ENCODE measurements at places on chromosomes 4 and X.

DNA sequence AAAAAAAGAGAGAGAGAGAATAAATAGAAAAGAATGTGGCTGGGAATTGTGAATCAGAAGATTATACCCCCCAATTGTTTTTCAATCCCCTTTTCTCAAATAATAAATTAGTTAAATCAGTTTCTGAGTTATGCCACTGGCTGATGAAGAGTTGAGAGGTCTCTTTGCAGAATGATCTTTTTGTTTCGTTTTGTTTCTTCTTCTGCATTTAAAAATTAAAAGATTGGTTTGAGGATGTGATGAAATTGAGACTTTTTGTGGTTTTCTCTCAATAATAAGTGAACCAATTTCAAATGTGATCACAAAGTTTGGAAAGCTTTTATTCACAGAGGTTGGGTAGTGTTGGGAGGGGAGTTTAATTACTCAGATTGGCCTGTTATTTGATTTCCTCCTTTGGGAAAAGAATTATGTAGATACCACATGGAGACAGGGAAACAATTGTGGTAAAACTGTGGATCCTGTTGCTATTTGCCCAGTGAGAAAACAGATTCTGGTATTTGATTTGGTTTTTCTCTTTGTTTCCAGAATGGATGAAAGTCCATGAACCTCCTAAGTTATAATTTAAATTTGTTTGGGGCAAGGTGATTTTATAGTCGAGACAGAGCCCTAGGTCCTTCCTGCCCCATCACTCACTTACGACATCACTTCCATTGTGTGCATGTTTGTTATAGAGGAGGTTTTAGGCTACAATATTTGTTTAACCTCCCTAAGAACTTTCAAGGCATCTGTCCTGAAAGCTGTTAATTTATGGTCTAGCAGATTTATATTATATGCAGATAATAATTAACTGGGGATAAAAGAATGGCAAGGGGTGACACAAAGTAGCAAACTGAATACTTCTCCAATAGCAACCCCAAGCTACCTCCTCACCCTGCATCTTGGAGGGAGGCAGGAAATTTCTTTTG is 92.0 kb upstream of the BMPR1B start:
- DNase-seq = no peak

DNA sequence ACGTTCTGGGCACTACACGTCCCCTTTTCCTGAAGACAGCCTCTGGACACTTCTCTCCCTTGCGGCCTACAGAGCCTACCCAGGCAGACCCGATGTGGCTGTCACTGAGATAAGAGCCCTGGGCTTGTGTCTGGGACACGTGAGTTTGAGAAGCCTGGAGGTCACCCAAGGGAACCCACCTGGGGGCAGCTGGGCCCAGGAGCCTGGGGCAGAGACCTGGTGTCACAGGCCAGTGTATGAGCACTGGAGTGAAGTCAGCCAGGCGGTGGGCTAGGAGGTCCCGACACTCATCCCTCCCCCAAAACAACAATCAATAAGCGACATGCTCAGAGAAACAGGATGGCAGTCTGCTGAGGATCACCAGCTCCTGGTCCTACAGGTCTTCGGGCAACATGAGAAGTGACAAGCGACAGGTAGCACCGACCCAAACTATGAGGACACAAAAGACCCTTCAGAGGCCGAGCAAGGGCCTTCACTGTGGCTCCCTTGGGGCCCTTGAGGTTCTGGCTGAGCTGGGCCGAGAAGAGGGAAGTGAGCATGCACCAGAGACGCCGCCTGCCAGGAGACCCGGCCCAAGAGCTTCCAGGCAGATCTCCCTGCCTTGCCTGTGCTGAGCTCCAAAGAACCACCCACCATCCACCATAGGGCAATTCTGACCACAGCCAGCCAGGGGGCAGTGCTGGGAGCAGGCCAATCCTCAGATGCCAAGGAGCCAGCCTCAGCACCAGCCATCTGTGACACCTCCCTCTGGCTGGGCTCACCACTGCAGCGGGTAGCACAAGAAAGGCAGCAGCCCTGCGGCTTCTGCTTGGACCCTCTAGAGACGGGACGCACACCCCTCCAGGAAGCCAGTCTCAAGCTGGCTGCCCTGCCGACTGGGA is 11.0 kb upstream of the DUSP9 start:
- peak; percentile 54 for DNase-seq

DNA sequence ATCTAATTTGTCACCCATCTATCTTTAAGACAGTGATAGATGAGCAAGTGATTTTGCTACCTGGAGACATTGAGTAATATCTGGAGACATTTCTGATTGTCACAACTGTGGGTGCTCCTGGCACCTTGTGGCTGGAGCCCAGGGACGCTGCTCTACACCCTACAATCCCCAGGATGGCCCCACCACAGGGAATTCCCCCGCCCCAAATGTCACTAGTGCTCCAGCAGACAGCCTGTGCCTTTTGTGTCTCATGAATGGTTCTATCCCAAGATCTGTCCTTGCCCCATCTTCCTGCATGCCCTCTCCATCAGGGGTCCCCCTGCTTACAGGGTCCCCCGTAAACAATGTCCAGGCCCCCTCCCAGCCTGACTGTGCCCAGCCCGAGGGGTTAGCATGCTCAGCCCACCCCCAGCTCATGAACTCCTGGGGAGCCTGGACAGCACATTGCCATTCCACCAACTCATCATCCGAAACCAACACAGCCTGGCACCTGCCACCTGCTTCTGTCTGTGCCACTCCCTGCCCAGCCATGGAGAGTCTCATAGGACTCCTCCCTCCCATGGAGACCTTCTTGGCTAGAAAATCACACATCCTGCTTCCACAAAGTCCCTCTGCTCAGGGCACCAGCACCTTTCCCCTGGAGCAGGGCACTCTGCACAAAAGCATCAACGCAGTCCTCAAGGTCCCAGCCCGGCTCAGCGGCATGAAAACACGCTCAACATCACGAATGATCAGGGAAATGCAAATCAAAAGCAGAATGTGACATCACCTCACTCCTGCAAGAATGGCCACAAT is 5.7 kb downstream of the P2RY8 start:
- no peak for DNase-seq

DNA sequence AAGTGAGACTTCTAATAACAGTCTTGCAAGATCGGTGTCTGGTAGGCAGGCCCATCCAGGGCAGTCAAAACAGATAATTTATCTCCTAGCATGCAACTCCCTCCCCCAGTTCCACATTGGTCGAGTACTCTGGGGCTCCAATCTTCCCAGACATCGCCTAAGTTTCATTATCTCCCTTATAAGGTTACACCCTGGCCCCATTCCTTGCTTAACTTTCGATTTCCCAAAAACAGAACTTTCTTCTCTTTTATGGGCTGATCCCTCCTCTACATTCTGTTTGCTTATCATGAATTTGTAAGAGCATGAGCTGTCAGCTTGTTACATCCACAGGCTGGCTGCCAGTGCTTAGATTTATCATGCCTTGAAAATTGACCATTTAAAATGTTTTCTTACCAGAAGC is 471.3 kb downstream of the TECRL start:
- no peak for DNase-seq

DNA sequence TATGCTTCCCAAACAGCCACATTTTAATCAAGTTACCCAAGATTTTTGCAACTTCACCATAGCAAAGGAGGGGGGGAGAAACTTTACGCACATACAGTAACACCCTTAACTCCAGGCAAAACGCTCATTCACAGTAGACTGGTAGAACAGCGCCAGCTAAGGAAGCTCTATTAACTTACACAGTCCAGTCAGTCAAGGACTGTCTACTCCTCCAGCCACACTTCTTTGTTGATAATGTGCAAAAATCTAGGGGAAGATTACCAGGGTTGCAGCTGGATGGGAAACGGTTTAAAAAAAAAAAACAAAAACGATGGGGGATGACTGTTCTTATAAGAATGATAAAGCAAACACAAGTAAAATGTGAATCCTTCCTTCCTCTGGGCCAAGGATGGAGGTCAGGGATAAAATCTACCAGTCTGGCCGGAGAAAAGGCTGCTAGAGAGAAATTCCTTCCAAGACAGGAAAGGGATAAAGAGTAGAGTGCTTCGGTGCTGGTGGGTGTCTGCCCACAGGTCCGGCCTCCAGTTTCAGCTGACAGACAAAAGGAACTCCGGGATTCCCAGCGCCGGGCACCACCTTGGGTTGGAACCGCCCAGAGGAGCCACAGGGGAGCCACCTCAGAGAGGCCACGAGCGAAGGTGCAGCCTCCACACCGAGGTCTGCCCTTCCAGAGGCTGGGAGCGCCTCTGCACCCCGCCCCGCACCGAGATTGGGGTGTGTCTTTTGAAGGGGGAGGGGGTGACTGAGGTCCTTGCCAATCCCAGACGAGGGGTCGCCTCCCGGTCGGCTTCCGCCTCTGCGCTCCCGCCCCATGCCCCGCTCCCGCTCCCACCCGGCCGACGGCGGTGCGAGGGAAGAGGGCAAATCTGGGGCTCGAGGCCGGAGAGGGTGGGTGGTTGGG is 811 bp downstream of the ANKRD50 start:
- peak; percentile 89 for DNase-seq

DNA sequence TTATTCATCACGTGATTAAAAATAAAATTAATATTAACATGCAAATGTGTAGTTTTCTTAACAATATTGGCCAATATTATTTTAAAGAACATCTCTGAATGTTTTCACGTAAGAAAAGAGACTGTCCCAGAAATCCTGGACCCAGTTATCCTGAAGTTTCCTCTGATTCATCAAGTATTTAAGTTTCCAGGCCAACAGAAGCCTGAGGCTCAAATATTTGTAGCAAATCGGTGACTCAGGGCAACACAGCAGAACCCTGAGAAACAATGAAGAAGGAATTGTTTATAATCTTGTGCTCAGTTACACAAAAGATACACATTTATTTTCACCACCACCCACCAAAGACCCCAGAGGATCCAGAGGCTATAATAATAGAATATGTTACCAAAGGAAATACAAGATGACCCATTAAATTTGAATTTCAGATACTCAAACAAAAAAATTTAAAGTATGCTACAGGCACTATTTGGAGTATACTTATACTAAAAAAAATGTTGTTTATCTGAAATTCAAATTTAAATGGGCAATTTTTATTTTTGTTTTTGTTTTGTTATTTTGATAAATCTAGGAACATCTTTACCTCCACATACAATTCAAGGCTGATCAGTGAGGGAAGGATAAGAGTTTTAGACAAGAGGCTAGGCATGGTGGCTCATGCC is 33.9 kb upstream of the SLC7A11 start:
- DNase-seq = no peak

DNA sequence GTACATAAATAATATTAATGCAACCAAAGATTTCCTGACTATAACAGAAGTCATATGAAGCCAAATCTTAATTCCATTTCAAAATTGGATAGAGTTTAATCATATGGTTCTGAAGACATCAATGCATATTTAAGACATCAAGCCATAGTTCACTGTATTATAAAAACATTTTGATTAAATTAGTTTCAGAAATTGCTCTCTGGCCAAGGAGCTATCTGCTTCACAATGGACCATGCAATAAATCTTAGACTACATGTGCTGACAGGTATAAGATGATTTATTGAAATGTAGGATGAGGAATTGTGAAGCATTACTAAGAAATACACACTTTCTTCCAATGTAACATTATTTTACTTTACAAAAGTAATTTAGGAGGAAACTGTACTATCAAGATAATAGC is 81.6 kb downstream of the MID1 start:
- DNase-seq = no peak

DNA sequence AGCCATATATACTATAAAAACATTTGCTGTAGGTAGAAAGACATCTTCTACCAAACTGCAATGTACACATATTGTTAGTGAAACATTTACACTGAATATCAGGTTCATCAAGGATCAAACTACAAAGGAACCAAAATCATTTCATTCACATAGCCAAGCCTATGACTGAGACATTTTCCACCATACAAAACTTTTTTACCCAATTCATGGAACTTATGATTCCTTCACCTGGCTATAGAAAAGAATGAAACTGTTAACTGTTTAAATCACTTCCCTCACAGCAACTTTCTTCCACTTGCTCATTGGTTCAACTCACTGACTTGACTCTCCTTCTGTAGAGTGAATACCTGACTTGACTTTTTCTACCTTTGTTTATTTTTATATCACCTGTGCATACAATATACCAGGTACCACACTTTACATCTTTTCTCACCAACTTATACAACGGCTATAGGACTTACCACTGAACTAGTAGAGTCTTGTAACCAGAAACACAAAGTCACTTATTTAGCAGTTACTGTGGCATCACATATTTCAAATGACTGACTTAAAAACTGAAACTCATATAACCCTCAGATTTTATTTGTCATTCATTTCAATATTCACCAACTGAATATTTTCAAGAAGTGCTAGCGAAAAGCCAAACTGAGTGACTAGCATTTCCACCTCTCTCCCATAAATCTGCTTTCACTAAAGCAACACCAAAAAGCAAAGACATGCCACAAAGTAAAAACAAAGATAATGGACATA is 30.9 kb downstream of the CAMK2D start:
- no peak for DNase-seq

GRCh38 chrX:105323928-105324327 is 103.4 kb upstream of the TEX13A start:
- DNase-seq = no peak

DNA sequence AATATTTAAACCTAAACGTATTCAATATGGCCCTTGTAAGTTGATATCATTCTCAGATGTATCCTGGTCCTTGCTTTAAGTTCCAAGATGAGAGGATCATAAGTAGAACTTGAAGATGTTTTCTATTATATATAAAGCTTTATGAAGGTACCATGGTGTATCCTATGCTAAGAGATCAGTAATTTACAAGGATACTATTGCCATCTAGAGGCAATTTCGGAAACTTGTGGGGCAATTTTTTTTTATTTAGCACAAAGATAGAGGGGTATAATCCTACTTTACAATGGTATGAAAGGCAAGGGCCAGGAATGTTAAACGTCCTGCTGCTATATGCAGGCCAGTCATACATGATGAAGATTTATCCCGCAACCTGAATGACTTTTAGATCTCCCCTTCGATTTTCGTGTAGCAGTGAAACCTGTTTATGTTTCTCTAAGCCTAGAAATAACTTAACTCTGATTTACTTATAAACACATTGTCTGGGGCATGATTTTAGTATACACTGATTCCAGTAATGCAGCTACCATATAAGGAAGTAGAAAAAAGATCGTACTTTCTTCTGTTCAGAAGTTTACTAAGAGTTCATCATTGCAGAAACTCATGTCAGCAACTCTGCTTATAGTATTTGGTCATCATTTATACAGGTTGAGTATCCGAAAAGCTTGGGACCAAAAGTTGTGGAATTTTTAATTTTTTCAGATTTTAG is 2.6 kb downstream of the SLC25A31 start:
- peak; percentile 71 for DNase-seq

- no peak for DNase-seq
These were observed 902.6 kb downstream of the PDHA2 start for GRCh38 chr4:96742332-96743014.

GRCh38 chr4:128818442-128818841 is 8.9 kb downstream of the JADE1 start:
- no peak for DNase-seq

GRCh38 chrX:45801554-45801953 is 600.9 kb upstream of the DIPK2B start:
- peak; percentile 38 for DNase-seq

DNA sequence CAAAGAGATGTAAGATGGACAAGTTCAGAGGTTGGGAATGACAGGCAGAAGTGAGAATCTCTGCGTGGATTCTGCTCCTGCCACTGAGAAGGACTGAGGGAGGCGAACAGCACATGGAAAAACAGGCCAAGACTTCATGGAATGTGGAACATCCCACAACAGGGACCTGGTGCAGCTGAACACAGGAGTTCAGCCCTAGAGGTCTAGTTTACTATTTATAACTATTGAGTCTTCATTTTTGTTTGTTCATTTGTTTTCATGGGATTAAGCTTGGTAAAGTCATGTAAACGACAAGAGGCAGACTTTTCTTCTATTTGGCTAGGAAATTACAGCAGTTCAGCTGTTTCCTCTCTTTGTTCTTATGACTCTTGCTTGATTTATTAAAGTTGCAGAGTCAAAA is 234.5 kb downstream of the MAML3 start:
- no peak for DNase-seq

- peak; percentile 45 for DNase-seq
These were observed 24.0 kb downstream of the RBMX start for GRCh38 chrX:136856551-136856950.
